ENCODE measurements at places on chromosomes 4 and X. TPM values are rescaled to one million over a fixed set of nuclear protein-coding genes. Genes with fewer than 3 reads are reported as not detected.

DNA sequence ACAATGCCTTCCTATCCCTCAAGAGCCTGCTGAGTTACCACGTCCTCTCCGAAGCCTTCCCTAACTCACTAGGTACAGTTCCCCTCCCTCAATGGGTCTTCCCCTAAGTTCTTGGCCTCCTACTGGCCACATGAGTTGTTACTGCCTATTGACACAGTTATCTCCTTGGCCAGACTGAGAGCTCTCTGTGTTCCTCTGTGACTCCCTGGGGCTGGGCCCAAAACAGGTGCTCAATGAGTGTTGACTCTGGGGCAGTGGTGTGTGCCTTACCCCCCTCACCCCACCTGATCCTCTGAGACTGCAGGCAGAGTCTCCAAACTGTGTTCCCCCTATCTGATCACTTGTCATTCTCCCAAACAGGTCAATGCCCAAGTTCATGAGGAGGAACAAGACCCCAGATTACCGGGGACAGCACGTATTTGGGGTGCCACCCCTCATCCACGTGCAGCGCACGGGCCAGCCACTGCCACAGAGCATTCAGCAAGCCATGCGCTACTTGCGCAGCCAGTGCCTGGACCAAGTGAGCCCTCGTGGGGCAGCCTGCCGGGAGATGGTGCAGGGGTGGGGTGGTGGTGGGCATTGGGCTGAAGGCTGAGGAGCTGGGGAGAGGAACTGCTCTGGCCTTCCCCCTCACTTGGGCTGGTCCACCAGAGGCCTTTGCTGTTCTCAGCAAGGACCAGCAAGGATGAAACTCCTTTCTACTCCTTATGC, 72.6 kb downstream of the STARD8 start:
- DNase-seq = no peak
- no peaks in the 10 kb centered on the region for H3K27me3 ChIP-seq
- no peaks in the 10 kb centered on the region for H3K4me1 ChIP-seq

DNA sequence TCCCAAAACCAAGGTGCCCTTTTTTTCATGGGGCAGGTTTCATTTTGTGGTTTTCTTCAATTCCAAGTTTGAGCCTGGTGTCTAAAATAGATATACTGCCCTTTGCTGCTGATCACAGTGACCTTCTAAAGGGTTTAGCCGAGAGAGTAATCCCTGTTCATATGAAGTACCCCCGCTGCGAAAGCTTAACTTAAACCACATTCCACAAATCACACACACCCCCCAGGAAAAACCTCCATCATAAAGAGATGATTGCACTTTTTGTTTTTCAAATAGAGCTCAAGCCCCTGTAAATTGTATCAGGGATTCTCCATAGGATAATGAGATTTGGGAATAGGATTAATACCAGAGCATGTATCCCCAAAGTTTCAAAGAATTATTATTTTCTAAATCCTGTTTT, 90.8 kb downstream of the USP46 start:
- H3K4me1 ChIP-seq = no peaks in the 10 kb centered on the region
- H3K27ac ChIP-seq = no peak overlapping the region
- no peaks in the 10 kb centered on the region for H3K27me3 ChIP-seq
- H3K36me3 ChIP-seq = no peaks in the 10 kb centered on the region

The CRLF2 gene
- not detected for total RNA-seq

- no peak overlapping the region for H3K4me3 ChIP-seq
- no peaks in the 10 kb centered on the region for H3K4me1 ChIP-seq
- H3K36me3 ChIP-seq = no peaks in the 10 kb centered on the region
- H3K27ac ChIP-seq = no peak overlapping the region
Measured at GRCh38 chrX:136679531-136679930, 31.6 kb downstream of the CD40LG start.

Measured in esophagus squamous epithelium (tissue), 5 donors.